ENCODE measurements at places on chromosomes 7 and 10.

DNA sequence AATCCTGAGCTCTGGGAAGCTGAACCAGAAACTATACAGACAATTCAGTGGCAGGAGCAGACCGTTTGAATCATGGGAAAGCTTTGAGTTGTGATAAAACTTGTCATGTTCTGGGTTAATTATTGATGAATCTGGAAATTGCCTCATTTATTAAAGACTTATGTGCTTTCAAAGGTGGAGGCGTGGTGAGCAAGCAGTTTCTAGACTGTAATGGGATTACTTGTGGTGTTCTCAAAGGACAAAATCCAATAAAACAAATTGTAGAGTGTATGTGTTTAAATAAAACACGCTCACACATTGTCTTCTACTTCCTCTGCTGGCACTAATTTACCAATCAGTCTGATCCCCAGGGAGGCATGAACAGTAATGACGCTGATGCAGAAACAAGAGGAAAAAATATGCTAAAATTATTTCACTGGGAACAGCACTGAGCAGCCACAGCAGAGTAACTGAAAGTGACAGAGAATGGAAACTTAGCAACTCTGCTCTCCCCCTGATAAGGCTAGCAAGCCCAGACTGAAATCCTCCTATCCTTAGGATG is 25.1 kb downstream of the PARD3 start:
- no peak for DNase-seq

GRCh38 chr7:158863611-158864506 is 7.5 kb downstream of the DYNC2I1 start:
- peak; percentile 86 for DNase-seq

DNA sequence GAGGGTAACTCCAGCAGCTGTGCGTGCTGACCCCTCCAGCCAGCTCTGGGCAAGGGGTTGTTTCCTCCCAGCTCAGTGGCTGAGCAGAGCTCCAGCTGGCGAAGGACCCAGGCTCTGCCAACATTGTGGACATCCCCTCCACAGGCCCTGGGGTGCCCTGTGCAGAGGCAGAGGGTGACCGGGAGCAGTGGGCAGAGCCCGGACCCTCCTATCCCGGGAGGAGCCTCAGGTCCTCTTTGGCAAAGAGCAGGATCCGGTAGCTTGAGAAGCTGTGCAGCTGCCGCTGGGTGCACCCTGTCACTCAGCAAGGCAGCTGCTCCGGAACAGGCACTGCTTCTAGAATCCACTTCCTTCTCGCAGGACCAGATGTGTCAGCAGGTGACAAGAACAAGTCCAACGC is 175.9 kb downstream of the EBF3 start:
- DNase-seq: peak; percentile 67

DNA sequence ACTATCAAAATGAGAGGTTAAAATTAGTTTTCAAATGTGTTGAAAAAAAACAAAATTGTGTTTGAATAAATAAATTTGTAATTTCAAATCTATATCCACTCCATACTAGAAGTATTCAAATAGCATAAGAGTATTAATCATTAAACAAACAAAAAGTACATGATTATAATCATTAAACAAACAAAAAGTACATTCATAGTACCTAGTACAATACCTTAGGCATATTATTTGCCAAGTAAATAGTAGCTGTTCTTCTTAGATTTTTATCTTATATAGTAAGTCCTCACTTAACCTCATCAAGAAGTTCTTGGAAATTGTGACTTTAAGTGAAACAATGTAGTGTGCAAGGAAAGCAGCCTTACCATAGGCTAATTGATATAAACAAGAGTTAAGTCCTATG is 349.3 kb upstream of the VWC2 start:
- DNase-seq: no peak

GRCh38 chr10:11719496-11720259 is 22.5 kb upstream of the ECHDC3 start:
- DNase-seq: no peak

DNA sequence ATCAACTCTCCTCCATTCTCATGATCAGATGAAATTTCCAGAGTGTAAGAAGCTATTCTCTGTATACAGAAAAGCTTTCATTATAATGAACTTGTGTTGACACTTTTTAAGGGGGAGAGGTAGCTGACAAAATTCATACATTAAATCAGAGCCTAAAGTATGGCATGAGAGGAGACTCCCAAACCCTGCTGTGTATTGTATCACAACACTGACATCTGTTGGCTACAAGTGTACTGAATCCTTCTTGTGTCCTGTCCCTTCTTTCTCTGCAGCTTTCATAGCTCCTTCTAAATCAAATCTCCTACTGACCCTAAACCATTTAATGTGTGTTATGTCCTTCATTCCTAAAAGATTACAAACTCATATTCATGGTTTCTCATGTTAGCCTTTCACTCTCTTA is 70.9 kb downstream of the GCC1 start:
- no peak for DNase-seq

- no peak for DNase-seq
Observed at GRCh38 chr7:136940917-136941316, 72.5 kb downstream of the CHRM2 start.

- DNase-seq: no peak
Observed at GRCh38 chr10:33331379-33331694, 3.1 kb downstream of the NRP1 start.

DNA sequence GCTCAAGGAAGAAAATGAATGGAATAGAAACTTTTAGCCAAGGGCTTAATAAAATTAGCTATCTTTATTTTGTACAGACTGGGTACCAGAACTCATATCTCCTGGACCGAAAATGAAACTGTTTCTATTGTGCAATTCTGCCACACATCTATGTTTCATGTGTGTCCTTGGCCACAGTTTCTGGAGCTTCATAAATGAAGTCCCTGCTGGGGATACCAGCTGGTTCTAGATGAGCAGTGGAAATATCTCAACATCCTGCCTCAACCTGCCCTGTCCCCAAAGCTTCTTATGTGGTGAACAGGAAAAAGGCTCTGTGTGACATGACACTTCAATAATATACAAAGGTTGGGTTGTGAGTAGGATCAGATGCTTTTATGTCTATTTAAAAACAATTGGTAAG is 310.1 kb upstream of the SORCS1 start:
- DNase-seq: no peak

DNA sequence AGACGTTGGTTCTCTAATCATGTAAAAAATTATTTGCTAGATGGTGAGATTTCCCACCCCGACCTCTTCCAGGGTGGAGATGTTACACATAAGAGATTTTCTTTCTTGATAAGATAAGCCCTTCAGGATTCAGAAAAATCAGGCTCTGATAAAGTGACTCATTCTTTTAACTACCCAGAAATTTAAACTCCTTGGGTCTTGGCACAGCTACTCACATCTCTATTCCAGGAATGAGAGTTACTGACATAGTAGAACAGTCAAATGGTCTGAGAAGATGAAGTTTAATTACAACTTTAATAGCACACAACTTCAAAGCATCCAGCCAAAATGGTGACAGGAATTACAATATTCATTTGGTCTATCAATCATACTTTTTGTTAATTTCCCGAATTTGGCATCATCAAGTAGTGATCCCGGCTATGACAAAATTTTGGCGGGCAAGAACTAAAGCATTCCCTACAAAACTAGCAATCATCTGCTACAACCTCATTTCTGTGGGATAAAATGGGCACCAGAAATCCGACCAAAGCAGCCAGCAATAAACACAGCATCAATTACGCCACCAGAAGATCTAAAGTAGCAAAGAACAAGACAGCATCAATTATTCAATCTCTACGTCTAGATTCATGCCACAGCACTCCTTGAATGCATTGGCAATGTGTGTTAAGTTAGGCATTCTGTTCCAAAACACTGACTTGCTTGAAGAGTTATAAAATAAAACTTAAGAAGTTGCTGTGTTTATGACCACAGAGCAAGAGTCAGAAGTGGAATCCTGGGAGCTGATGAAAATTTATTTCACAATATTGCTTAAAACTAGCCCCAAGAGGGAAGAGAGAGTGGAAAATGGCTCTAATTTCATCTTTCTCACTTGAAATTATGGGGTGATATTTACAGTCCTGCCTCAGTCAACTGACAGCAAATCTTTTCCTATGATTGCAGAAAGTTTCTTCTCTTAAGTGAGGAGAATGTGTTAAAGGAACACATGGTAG is 565.7 kb upstream of the ANKRD30A start:
- no peak for DNase-seq

DNA sequence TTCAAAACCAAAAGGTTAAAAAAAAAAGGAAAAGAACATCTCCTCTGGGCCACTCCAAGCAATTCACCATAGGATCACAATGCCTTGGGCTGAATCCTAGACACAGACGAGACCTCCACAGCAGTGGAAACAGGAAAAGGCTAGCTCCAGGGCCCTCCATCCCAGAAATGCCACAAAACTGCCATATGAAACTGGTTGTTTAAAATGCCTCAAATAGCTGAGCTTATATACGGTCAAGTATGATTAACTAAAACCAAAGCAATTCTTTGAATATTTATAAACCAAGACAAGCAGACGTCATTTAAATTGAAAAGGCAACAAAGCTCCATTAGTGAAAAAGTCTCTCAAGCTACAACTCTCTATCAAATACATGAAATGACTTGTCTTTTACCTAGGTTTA is 63.1 kb downstream of the DOCK4 start:
- DNase-seq: peak; percentile 38

DNA sequence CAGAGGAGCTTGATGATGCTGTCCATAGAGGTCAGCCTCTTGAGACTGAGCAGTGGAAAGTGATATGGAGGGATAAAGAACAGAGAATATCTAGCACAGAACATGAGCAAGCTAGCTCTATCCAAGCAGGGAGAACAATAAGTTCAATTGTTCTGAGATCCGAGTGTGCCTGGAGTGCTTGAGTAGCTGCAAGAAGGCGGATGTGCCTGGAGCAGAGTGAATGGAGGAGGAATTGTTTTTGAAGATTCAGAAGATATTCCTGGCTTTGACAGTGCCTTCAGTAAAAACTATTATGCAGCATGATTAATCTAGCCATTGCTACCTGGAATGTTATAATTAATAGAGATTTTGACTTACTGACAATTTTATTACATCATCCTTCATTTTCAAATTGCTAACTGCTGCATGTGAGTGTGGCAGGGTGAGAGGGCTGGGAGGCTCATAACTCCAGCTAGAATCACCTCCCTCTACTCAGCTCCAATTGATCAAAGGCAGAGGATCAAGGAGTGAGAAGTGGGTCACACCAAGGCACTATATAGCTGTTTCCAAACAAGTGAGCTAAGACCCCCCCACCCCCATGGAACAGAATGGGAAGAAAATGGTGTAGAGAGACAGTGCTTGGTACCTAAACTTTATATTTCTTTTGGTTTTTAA is 302.8 kb downstream of the ADRA2A start:
- no peak for DNase-seq

GRCh38 chr7:13055732-13056368 is 368.4 kb downstream of the ARL4A start:
- no peak for DNase-seq

DNA sequence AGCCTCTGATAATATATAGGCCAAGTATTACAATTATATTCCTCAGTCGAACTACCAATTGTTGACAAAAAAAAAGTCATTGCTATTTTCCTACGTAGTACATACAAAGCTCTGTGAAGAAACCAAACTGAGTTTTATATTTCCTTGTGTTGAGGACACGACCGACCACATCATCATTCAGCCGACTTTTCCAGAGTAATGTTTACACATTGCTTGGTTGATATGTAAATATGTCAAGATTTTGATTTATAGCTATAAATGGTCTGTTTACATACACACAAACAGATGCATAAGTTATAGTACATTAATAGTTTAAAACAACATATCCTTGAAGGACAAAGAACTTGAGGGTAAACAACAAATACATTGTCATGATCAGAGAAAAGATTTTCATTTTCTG is 121.5 kb downstream of the CRPPA start:
- DNase-seq: no peak

GRCh38 chr7:28029051-28029450 is 151.5 kb downstream of the JAZF1 start:
- no peak for DNase-seq

DNA sequence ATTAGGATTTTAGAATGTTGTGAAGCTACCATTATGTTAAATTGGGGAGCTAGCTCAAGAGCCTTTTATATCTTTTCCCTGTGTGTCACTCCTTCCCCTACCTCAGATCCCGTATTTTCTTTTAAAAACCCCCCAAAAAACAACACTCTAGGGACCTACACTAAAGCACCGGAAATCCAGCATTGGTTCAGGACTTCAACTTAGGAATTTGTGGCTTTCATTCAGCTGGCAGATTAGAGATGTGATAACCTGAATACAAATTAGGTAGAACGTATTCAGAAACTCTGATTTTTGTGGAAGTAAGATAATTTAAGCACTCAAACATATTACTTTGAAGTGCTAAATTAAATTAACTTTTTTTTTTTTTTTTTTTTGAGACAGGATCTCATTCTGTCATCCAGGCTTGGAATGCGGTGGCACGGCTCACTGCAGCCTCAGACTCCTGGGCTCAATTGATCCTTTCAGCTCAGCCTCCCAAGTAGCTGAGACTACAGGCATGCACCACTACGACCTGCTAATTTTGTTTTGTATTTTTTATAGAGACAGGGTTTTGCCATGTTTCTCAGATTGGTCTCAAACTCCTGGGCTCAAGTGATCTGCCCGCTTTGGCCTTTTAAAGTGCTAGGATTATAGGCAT is 6.8 kb downstream of the TBC1D12 start:
- no peak for DNase-seq

DNA sequence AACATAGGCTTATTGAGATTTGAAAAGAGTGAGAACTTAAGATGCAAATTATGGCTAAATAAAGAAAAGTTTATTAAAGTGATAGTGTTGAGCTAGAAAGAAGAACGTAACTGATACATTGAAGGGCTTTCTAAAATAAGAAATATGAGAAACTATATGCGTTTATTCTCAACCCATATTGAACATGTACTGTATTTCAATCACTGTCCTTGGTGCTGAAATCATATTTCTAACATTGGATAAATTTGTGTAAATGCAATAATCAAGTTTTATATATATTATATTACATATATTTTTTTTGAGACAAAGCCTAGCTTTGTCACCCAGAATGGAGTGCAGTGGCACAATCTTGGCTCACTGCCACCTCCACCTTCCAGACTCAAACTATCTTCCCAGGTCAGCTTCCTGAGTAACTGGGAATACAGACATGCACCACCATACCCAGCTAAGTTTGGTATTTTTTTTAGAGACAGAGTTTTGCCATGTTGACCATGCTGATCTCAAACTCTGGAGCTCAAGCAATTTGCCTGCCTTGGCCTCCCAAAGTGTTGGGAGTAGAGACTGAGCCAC is 1065.8 kb downstream of the REEP3 start:
- no peak for DNase-seq

- DNase-seq: no peak
Observed at GRCh38 chr7:20988340-20988739, 201.7 kb upstream of the SP8 start.

DNA sequence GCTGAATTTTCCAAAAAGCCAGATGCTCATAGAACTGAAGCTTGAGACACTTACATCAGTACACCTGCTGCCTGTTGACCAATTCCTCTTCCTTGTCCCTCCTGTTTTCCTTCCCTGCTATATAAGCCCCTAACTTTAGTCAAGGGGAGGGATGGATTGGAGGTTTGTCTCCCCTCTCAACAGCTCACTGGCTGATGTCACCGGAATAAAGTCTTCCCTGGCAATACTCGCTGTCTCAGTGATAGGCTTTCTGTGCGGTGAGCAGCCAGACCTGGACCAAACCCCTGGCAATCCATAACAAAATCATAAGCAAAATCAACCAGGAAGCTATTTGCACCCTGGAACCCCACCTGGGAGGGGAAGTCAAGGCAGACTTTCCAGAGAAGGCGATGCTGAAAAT is 929 bp upstream of the IRF5 start:
- DNase-seq: no peak

- no peak for DNase-seq
Observed at GRCh38 chr10:11901833-11902475, 78.8 kb downstream of the PROSER2 start.

All from right hindlimb (tissue), 1 donor.